BE2C (cell line): ENCODE measurements at places on chromosomes 7 and 10.

DNA sequence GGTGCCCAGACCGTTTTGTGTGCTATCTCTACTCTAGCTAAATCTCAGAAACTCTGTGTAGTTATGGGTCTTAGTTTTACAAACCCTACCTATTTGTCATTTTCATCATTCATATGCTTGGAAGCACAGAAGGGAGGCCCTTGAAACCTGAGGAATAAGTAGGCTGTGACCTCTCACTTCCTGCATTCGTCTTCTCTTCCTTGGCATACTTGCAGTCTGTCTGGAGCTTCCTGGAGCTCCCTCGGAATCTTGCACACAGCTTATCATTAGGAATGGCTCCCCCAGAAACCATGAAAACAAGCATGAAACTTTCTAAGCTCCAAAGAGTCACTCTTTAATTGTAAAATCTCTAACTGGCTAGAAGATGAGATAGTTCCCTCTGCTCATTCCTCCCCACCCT is 376.9 kb upstream of the MYO3A start:
- no peak for DNase-seq

- DNase-seq, result no peak
Observed at GRCh38 chr7:115135769-115136410, 214.0 kb downstream of the MDFIC start.

GRCh38 chr10:27644307-27644939 is 101.2 kb downstream of the MKX start:
- DNase-seq, result no peak

DNA sequence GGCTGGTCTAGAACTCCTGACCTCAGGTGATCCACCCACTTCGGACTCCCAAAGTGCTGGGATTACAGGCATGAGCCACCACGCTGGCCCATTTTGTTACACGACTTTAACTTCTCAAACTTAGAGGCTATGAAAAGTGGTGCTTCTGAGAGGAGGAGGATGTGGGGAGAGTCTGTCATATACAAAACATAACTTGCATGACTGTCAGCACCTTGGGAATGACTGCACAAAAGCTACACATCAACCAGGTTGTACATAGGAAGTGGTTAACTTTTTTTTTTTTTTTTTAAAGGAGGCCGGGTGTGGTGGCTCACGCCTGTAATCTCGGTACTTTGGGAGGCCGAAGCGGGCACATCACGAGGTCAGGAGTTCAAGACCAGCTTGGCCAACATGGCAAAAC is 43.4 kb upstream of the GSDME start:
- no peak for DNase-seq

GRCh38 chr7:25855854-25856782 is 295.9 kb upstream of the NFE2L3 start:
- DNase-seq, result peak; percentile 48

- no peak for DNase-seq
Observed at GRCh38 chr7:153099235-153099634, 339.7 kb downstream of the ACTR3B start.

DNA sequence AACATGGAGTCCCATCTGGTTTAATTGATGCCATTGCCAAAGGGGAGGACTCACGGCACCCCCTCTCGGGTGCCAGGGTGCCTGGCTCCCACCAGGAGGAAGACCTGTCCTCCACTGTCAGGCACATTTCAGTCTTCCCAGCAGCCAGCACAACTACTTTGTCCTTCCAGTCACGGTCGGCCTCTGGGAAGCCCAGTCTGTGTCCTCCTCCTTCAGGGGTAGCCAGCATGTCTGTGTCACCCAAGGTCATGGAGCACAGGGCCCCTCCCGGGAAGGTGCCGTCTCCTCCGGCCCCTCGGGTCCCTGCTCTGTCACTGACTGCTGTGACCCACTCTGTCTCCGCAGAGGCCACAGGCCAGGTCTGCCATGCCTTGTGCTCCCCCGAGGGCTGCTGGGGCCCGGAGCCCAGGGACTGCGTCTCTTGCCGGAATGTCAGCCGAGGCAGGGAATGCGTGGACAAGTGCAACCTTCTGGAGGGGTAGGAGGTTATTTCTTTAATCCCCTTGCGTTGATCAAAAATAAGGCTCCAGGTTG is 142.4 kb downstream of the EGFR start:
- no peak for DNase-seq

- DNase-seq, result no peak
Observed at GRCh38 chr7:47875406-47875805, 72.9 kb downstream of the PKD1L1 start.

DNA sequence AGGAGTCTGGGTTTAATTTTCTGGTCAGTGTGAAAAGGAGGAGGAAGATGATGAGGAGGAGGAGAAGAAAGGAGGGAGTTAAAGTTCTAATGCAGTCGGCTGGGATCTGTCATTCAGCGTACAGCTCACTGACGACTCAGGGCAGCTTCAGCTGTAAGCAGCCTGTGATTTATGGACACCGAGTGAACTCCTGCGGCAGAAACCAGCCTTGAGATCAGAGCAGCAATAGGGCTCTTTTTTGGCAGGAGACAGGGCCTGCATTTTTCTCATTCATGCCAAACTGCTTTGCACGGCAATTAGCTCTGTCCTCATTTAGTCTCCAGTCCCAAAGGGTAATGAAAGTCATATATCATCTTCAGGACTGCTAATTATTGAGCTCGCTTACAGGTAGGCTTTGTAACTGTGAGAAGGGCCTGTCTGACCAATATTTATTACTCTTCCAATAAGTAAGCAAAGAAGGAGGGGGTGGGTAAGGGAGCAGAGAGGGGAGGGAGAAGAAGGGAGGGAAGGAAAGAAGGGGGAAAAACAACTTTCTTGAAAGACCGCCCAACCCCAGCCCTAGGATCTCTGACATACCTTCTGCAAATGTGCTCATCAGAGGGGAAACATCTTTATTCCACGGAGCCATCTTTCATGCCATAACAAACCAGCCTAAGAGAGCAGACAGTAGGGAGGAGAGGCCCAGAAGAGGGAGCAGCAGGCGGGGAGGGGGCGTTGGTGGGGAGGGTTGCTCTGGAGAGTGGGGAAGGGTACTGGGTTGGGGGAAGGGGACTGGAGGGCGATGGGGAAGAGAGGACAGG is 48.1 kb upstream of the COMTD1 start:
- no peak for DNase-seq

- peak; percentile 18 for DNase-seq
Observed at GRCh38 chr10:108203905-108204527, 1039.5 kb upstream of the SORCS1 start.

DNA sequence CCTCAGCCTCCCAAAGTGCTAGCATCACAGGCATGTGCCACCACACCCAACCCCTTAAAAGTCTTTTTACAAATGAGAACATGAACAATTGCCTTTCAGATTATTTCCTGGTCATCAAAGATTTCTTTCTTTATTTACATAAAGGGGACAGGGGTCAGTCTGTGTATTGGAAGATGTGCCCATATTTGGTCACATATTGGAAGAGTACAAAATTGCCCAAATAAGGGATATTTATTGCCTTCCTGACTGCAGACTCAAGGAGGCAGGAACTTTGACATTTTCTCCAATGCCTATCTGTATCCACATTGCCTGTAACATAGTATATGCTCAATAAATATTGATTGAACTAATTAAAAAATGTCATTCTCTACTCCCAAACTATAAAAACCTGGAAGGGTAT is 25.9 kb upstream of the HERPUD2 start:
- DNase-seq, result no peak

- no peak for DNase-seq
Observed at GRCh38 chr10:12927896-12928295, 73.6 kb downstream of the CCDC3 start.
